ENCODE measurements at places on chromosomes 2 and 18.

DNA sequence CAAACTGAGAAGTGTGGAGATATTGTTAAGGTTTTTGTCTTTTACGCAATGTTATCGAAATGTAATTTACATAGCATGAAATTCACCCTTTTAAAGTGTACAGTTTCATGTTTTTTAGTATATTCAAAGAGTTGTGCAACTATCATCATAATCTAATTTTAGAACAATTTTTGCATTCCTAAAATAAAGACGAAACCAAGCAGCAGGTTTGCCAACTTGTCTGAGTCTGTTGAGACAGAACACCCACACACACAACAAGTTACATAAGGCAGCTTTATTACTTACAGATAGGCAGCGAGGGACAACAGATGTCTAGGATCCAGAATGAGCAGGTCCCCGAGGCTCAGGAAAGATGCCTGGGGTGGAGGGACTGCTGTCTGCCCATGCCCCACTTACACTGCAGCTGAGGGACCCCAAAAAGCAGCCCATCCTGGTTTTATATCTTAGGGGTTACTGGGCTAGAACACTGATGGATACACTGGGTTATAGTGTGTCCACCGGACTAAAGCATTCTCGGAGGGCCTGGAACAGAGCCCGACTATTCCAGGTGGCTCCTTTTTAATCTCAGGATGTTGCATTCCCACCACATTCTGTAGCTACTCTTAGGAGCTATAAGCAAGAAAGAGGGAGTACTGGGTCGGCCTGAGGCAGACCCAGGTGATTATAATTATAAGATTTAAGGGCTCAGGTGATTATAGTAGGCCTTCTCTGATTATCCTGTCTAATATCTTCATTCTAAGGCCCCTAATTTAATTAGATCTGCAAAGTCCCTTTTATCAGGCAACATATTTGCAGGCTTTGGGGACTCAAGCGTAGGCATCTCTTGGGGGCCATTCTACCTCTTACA, 150.2 kb upstream of the DOK6 start:
- no peak for DNase-seq

DNA sequence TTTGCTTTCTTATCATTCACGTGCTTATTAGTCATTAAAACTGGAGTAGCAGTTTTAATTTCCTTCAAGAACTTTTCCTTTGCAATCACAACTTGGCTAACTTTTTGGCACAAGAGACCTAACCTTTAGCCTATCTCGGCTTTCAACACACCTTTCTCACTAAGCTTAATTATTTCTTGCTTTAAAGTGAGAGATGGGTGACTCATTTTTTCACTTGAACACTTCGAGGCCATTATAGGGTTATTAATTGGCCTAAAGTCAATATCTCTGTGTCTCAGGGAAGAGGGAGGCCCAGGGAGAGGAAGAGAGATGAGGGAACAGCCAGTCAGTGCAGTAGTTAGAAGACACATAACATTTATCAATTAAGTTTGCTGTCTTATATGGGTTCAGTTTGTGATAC, 289.8 kb downstream of the RBM43 start:
- DNase-seq = peak; percentile 4

DNA sequence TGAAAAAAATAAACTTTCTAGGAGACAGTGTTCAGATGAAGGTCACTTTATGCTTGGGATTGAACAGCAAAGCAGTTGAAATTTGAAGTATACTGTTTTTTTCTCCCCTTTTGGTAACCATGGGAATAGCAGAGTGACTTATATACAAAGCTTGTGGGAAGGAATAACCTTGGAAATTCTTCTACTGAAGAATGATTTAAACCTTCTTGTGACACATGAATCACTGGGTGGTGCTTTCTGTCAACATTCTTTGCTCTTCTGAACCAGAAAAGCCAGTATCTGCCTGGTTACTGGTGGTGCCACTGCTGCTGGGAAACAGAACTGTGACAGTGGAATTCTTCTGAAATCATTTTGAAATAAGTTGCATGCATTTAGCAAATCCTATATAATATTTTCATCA, 39.4 kb upstream of the RND3 start:
- DNase-seq = peak; percentile 87

DNA sequence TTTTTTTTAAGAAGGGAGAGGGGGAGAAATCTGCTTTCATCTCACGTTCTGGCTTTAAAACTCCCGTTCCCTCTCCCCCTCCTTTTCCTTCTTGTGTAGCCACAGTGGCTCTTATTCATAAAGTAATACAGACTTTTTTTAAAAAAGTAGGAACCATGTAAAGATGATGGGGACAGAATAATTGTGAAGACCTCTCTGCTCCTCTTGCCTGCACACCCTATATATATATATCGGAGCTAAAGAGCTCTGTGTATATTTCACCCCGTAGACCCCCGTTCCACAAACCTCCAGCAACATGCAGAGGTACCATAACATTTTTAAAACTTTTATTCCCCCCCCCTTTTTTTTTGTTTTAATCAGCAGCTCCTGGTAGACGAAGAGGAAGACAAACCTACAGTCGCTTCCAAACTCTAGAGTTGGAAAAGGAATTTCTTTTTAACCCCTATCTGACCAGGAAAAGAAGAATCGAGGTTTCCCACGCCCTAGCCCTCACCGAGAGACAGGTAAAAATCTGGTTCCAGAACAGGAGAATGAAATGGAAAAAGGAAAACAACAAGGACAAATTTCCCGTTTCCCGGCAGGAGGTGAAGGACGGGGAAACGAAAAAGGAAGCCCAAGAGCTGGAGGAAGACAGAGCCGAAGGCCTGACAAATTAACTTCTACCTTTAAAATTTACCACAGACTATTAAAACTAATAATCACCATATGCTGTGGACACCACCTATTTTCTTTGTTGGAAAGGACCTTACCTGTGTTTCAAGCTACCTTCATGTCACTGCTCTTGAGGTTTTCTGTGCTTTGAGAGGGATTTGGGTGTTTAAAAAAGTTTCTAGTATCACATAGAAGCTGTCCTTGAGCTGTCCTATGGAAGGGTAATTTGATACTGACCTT, 1.7 kb downstream of the HOXD8 start:
- DNase-seq = no peak

DNA sequence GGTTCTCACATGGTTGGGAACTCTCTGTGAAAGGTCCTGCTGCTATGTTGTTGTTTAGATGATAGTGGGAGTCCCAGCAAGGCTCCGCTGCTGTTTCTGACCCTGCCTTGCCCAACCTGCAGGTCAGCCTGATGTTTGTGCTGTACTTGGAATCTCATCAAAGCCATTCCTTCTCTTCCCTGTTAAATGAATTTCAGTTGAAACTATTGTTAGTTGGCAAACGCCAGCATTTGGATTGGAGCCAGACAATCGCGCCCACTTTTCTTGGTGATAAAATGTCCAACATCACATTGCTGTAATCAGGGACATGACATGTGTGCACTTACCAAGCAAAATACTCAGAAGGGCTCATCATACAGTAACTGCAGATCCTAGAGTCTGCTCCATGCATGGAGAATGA, 12.8 kb upstream of the TWSG1 start:
- DNase-seq = no peak

DNA sequence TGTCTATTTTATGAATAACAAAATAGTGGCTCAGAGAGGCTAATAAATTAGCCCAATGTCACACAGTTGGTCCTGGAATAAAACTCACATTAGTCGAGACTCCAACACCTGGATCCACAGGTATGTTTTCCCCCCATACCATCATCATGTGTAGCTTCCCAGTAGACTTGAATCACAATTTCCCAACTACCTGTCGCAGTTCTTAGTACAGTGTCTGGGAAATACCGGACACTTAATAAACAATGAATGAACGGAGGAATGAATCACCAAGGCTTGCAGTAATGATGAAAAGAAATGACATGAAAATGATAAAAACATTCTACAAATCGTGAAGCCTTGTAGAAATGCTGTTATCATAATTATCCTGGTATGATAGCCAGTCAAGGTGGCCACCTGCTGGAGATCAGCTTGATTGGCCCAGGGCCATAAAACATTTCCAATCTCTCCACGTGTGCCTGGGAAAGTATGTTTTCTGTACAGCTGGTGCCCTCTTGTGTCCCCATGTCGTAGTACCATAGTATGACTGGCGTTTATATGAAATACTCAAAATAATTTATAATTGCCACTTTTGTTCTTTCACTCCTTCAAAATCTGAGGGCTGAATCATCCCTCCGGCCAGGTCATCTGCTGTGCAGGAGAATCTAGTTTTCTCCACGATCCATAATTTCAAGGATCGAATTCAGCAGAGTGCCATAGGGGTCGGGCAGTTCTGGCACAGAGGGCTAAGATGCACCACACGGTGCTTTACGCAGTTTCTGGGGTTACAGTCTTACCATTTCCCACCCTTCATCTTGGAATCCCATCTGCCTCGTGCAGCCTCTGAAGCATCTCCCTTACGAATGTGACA, 95.4 kb downstream of the LAMA1 start:
- DNase-seq = peak; percentile 51

DNA sequence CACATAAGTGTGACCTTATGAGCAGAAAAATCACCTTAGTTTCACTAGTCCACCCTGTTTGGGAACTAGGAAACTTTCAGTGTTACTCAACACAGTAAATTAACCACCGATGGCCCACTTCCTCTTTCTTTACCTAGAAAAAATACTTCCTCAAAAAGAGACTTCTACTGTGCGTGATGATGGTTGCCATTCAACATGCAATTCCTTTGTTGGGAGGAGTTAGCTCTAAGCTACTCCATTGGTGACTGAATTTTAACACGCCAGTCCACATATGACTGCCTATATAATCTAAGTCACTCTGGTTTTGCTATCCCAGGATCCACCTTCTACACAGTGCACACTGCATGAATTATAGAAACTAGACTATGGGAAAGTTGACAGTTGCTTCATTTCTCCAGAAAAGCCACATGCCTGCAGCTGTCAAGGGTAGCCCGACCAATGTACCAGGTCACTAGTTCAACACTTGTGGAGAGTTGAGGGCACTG, 47.8 kb upstream of the REG3G start:
- no peak for DNase-seq

DNA sequence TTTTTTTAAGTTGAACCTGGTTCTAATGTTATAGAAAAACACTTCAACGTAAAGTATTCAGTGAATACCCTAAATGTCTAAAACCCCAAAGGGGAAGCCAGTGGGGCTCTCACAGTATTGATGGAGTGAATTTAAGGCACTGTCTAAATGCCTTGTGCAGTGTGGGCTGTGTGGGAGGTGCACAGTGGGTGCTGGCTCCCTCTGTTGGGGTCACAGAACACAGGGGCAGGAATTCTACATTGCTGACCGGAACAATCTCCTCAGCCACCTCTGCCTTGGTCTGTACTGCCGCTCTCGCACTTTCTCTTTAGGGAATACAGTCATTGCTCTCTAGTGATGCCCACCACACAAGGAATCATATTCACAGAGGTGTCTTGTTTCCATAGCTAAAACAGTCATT, 45.4 kb downstream of the SPRED2 start:
- no peak for DNase-seq
